ENCODE measurements at places on chromosomes 2 and 18.

GRCh38 chr18:54069729-54070128, 154.7 kb downstream of the MBD2 start:
- DNase-seq = no peak

- no peak for DNase-seq
Measured at GRCh38 chr2:138767101-138767500, 13.1 kb downstream of the NXPH2 start.

DNA sequence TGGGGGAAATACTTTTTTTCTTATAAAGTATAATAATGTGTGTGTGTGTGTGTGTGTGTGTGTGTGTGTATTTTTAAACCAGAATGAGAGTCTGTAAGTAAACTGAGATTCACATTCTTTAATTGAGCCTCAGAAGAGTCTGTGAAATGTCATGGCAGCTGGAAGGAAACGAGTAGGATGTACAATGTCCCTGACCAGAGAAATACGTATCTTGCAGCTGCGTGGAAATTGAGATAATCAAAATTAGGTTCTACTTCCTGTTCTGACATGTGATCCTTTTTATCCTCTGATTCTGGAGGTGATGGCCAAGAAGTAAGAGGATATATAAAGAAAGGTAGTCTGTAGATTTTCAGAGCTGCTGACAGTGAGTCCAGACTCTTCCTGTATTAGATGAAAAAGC, 50.0 kb downstream of the SH3RF3 start:
- DNase-seq = no peak

DNA sequence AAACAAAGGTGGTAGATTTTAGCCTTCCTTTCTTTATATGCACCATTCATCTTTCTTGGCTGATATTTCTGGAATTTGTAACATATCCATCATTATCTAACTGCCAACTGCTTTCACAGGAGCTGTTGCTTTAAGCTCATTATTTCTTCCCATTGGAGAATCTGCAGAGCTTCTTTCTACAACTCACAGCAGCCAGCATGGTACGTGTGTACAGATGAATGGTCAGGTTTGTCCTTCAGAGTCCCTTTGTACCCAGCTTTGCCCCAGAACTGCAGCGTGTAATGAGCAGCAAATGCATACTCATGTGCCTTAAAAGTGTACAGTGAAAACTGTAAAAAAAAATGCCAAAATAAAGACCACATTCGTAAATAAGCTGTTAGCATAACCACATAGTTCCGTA, 260.9 kb downstream of the FIGN start:
- no peak for DNase-seq

DNA sequence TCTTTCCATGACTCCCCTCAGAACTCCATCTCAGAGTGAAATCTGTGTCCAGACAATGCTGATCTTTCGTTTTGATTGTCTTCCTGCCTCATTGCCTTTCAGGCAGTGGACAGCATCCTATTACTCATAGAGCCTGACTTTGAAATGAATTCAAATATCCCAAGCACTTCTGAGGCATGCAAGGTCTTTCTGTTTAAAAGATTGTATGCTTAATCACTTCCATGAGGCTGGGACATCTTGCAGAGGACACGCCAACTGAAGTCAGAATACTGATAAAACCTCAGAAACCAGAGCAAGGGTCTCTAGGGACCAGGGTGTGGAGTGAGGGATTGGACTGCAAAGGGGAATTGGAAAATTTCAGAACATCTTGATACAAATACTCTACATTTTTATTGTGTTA, 836.5 kb upstream of the ID2 start:
- no peak for DNase-seq

Measured in B cell (primary cell).